Spleen (tissue), 13 donors: ENCODE measurements at places on chromosomes 1 and 21. TPM values are rescaled to one million over a fixed set of nuclear protein-coding genes. Genes with fewer than 3 reads are reported as not detected.

The LCE1F gene
- polyA plus RNA-seq: not detected

The NCF2 gene
- 14.9 TPM for polyA plus RNA-seq

The INKA2 gene
- 0.41 TPM for polyA plus RNA-seq

The ANKRD65 gene
- 4.3 TPM for polyA plus RNA-seq

The GOLT1A gene
- polyA plus RNA-seq: not detected

The WNT2B gene
- polyA plus RNA-seq: 0.52 TPM

The PRSS38 gene
- polyA plus RNA-seq: not detected

The THEM5 gene
- not detected for polyA plus RNA-seq

The FAM167B gene
- polyA plus RNA-seq: 2.7 TPM

The C1orf94 gene
- not detected for polyA plus RNA-seq

The LEPROT gene
- polyA plus RNA-seq: 16.5 TPM

The KCNJ9 gene
- not detected for polyA plus RNA-seq

The F13B gene
- polyA plus RNA-seq: not detected

The SLC9C2 gene
- 0.48 TPM for polyA plus RNA-seq

The ZBTB8B gene
- not detected for polyA plus RNA-seq
